T follicular helper cell (primary cell): ENCODE measurements at places on chromosomes 4 and X.

DNA sequence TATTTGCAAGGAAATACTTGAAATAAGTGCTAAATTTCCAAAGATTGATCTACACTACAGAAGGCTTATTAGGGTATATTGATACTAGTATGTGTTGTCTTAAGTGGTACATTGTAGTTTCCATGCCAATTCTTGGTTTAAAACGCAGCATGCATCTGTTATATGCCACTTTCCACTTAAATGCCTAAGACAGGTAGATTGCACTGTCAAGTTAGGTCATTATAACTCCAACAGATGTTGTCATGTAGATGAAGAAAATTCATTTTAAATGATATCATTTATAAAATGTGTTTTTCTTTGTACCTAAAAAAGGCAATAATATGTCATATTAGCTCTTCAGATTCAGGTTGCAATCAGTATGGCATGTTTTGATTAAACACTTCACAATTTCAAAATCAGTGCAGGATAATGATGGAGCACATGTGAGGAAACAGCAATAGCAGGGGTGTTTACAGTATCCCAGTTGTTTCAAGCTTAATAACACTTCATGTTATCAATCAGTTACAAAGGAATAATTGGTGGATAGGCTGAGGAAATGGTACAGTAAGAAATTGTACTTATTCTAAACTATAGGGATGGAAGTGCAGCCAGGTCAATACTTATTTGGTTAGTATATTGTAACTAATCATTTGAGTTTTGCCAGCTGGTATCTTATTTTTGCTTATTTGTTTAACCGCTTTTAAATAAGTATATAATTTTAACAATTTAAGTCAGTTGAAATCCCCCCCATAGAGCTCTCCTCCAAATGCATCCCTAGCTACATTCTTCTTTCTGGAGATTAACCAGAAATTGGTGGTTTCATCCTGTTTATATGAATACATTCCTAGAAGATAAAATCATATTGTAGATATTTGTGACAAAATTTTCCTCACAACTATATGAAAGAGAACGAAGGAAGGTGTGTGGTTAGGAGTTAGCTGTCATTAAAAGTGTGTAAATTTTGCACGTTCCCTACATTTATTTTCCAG lies 454.4 kb upstream of the ATOH1 start:
- DNase-seq = no peak

- DNase-seq = no peak
Measured at GRCh38 chr4:77093401-77093800, 17.6 kb upstream of the CCNI start.

DNA sequence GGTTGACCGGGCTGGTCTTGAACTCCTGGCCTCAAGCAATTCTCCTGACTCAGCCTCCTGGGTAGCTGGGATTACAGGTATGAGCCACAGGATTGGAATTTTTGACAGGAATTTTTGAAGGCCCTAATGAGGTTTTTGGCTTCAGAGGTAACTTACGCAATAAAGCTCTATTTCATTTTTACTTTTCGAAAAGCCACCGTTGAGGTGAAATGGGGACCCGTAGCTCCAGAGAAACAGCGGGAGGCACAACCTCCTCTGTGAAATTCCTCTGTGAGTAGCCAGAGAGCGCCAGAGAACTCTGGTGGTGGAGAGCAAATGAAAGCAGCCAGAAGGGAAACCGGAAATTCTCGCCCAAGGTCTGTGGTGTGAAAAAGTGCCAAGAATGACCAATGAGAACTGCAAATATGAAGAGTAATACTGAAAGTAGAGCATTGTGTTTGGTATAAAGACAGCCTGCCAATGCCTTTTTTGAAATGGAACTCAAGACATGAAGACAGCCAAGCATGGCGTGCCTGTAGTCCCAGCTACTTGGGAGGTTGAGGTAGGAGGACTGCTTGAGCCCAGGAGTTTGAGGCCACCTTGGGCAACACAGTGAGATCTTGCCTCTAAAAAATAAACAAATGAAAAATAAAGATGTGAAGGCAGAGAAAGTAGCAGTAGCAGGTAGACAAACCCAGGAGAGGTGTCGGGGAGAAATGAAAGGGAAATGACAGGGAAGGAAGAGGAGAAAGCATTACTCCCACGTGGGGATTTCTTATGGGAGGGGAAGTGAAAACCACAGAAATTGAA lies 33.0 kb upstream of the TMEM131L start:
- DNase-seq = peak; percentile 37

DNA sequence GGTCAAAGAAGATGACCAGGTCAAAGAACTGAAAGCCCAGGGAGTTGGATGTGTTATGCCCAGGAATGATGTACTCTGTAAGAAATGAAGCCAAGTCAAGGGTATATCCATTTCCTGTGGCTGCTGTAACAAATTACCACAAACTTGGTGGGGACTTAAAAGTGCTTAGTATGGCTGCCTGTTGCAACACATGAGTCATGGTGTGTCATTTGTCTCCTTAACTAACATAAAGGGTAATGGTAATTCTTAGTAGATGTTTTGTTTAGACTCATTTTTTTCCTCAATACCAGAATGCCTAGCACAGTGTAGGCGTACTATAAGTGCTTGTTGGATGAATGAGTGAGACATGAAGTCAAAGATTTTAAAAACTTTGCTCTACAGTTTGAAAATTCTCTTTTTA lies 45.7 kb downstream of the SYTL5 start:
- DNase-seq = no peak

DNA sequence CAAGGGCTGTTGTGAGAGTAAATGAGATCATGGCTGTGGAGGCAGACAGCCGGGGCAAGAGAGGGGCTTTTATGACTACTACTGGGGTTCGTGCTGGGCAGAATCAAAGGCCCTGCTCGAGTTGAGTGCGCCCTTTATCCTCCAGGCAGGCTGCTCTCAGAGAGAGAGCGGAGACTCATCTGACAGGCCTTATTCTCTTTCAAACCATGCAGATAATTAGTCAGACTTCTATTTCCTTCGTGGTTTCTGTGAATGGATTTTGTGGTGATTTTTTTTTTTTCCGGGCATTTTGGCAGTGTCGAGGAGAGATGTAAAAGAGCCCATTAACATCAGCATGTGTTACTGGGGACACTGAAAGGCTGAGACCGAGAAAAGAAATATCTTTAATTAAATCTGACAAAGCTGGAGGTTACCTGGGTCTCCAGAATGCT lies 73.6 kb downstream of the MED28 start:
- no peak for DNase-seq

- DNase-seq = no peak
Measured at GRCh38 chrX:53681661-53682060, 4.9 kb downstream of the HUWE1 start.

DNA sequence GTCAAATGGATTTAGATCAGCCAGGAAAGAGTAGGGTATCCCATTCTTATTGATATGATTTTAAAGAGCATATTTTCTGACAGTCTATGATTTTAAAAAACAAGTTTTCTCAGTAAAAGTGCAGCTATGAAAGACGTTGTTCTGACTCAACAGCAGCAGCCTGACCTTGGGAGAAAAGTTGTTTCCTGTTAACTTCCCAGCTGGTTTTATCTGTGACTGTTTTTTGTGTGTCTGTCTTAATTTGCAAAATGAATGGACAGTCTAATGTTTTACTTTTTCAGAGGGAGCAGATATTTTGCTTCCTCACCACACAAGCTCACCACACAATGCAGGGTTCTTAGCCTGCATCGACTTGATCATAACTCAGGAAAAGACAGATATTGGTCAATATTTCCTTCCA lies 764 bp upstream of the MTHFD2L start:
- DNase-seq = no peak

- DNase-seq = no peak
Measured at GRCh38 chr4:36037127-36037526, 207.2 kb downstream of the ARAP2 start.

DNA sequence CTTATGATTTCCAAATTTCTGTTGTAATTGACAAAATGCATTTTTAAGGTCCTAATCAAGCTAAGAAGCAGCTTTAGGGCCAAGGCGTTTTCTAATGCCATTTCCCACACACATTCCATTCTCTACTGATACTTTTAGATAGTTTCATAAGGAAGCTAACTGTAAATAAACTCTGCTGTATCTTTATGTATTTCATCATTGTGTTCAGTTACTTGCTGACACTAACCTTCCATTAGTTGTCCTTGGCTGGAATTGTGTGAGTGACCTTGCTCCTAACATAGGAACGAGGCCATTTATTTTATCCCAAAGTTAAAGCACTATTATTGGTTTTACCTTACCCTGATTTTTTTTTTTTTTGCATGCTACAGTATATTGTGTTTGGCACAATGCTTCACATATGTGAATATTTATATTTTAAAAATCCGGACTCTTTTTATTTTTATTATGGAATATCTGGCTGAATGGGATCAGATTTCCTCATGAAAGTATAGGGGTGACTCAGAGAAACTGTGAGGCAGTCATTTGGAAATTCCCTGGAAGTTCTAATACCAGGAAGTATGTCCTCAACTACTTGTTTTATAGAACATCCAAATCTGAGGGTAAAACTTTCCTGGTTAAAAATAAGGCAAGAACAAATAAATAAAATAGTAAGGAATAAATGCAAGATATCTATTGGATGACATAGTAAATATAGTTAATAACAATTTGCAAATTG lies 62.7 kb upstream of the SORBS2 start:
- DNase-seq = no peak

- DNase-seq = no peak
Measured at GRCh38 chr4:12724510-12724909, 759.6 kb downstream of the RAB28 start.

DNA sequence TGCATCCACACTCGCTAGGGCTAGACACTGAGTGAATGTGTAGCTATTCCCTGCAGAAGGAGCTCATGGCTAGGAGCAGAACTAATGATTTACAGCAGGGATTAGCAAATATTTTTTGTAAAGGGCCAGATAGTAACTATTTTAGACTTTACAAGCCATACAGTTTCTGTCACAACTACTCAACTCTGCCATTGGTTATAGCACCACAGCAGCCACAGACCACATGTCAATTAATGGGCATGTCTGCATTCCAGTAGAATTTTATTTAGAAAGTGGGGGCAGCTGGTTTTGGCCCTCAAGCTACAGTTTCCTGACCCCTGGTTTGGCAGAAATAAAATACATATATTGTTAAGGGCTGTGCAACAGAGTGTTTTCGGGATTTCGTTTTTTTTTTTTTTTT lies 192.6 kb downstream of the FRMPD4 start:
- no peak for DNase-seq

DNA sequence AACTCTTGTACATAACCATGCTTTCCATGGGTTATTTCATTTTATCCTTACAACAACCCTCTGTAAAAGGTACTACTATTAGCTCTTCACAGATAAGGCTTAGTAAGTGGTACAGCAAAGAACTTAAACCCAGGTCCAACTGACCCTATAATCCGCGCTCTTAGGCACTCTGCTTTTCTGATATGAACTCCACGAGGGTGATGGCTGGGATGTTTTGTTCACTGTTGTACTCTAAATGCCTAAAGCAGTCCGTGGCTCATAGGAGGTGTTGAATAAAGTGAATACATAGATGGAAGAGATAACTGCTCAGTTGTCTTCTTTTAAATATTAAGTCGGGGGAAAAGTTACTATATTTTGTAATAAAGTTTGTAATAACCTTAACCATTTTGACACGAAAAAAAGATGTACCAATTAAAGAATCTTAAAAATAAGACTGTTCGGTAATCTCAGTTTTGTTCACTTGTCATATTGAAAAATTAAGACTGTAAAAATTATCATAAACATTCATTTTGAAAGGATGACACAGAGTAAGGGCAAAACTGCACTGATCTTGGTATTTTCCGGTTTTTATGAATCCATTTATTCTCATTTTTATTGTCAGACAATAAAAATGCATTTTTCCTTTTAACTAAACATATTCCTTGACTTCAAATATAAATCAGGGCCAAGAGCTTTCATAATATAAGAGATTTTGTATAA lies 166.5 kb downstream of the FBXW7 start:
- no peak for DNase-seq

DNA sequence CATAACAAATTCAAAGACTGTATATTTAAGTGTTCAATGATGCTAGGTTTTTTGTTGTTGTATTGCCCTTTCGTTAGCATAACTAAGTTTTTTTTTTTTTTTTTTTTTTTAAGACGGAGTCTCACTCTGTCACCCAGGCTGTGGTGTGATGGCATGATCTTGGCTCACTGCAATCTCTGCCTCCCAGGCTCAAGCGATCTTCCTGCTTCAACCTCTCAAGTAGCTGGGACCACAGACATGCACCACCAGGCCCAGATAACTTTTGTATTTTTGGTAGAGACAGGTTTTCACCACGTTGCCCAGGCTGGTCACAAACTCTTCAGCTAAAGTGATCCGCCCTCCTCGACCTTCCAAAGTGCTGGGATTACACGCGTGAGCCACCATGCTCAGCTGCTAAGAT lies 7.0 kb downstream of the SH3BGRL start:
- DNase-seq = no peak

GRCh38 chr4:127622921-127623796 lies 9.6 kb upstream of the INTU start:
- DNase-seq = no peak

- DNase-seq = no peak
Measured at GRCh38 chr4:184193556-184194525, 23.8 kb downstream of the ENPP6 start.

DNA sequence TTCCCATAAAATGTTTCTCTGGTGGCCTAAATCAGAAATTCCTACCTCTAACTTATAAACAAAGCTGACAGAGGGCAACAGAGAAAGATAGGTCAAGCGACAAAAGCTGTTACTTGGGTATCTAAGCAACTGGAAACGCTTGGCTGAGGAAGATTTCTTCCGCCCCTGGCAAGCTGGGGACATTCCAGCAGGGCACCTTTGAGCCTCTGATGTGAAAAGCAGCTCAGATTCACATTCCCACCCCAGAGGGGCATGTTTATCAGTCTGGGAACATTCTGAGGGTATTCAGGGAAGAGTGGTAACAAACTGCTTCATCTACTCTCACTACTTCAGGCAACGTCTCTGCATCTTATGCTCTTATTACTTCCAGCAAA lies 3.5 kb upstream of the CDS1 start:
- no peak for DNase-seq

GRCh38 chr4:85209161-85209560 lies 242.7 kb upstream of the WDFY3 start:
- DNase-seq = no peak

- no peak for DNase-seq
Measured at GRCh38 chrX:112043997-112044396, 38.6 kb downstream of the TRPC5 start.

DNA sequence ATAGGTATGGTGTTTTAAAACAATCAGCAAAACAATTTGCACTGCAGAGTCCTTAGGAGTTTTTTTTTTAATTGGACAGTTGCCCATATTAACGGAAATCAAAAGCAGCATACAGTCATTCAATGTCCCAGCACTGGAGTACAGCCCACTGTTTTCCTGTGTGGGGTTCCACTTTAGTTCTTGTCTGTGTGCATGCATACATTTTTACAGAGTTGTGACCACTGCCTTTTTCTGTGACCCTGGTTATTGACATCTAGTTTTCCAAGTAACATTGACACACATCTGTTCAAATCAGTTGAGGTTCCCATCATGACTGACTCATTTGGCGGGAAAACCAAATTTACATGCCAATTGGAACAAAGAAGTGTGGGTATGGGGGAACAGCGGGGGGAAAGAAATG lies 83.3 kb downstream of the HPRT1 start:
- no peak for DNase-seq

GRCh38 chrX:11787564-11787963 lies 29.5 kb downstream of the MSL3 start:
- DNase-seq = peak; percentile 51

GRCh38 chr4:148431401-148431800 lies 10.8 kb downstream of the NR3C2 start:
- DNase-seq = no peak
